ENCODE measurements at places on chromosomes 5 and 9.
A peak's percentile ranks its signal among the peaks of the same experiment; 100 is the strongest.

DNA sequence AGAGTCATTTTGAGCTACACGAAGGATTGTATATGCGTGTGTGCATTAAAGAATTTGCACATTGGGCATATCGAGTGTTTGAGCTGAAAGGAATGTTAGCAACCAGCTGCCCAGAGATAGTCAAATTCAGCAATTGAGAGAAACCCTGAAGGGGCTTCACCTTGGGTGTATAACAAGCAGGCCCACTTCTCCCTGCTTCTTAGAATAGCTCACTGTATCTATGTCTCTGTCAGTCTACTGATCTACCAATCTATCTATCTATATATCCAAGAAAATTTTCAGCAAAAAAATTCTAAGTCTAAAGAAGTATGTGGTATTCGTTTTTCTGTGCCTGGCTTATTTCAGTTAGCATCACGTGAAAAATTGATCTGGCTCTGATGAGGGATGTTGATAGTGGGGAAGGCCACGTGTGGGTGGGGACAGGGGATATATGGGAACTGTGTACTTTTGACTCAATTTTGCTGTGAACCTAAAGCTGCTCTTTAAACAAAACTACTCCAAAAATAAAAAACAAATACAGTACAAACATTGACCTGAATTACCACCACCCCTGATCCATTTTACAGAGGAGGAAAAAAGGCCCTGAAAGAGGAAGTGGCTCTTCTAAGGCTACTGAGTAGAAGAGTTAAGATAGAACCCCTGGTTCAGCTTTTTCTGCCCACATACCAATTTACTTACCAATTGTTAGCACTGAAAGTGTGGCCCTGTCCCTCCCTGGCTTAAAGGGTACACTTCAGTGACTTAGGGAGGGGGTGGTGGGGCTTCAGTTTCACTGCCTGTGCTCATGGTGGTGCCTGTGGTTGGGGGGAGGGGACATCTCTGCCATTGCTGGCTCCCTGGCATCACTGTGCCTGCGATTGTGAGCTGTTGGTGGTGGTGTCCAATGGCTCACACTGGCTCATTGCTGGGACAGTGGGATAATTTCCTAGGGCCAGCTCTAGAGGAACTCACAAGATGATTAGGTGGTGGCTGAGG lies 141.8 kb downstream of the DOCK2 start:
- DNase-seq = no peak

- DNase-seq = no peak
These were observed 90.0 kb upstream of the NIPBL start for GRCh38 chr5:36786448-36787012.

DNA sequence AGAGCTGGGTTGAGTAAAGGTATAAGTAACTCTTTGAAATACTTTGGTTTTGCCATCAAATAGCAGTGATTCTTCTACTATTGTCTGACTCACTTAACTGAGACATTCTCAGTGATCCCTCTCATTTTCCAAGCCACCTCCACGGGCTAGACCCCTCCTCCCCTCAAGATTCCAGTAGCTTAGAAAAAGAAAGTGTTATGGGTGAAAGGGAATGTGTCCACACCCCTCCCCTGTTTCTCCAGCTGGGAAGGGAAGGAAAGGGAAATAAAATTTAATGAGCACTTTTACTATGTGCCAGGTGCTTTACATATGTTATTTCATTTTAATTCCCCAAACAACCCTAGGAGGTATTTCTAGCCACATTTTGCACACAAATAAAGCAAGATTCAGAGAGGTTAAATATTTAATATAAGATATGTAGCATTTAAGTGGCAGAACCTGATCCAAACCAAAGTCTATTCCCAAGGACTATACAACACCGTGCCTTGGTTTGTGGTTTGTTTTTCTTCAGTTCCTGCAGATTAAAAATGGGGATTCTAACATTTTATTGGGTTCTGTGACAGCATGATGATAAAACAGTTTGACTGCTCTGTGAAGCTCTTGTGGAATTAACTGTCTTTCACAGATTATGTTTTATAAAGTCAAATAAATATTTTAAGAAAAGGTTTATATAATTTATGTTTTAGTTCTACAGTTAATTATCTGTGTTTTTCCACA lies 135.9 kb downstream of the ZSWIM6 start:
- peak; percentile 58 for DNase-seq

GRCh38 chr5:127428276-127428675 lies 89.2 kb upstream of the PRRC1 start:
- DNase-seq = no peak

All from epithelial cell of proximal tubule (primary cell).